ENCODE measurements at places on chromosomes 11 and 22.

DNA sequence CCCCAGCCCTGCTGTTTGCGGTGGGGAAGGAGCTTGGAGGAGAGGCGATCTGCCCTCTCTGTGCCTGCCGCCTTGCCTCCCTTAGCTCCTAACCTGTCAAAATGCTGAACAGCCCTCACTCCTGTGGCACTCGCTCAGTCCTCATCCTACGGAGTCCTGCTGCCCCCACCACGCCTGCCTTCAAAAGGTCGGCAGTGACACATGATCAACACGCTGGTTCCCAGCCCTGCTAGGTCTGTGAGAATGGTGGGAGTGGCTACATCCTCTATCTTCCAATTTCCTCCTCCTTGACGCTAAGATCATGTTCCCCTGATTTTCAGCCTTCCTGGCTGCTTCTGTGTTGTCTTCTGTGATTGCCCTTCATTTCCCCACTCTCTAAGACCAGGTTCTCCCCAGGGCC is 120.2 kb upstream of the TBCEL start:
- DNase-seq = no peak

DNA sequence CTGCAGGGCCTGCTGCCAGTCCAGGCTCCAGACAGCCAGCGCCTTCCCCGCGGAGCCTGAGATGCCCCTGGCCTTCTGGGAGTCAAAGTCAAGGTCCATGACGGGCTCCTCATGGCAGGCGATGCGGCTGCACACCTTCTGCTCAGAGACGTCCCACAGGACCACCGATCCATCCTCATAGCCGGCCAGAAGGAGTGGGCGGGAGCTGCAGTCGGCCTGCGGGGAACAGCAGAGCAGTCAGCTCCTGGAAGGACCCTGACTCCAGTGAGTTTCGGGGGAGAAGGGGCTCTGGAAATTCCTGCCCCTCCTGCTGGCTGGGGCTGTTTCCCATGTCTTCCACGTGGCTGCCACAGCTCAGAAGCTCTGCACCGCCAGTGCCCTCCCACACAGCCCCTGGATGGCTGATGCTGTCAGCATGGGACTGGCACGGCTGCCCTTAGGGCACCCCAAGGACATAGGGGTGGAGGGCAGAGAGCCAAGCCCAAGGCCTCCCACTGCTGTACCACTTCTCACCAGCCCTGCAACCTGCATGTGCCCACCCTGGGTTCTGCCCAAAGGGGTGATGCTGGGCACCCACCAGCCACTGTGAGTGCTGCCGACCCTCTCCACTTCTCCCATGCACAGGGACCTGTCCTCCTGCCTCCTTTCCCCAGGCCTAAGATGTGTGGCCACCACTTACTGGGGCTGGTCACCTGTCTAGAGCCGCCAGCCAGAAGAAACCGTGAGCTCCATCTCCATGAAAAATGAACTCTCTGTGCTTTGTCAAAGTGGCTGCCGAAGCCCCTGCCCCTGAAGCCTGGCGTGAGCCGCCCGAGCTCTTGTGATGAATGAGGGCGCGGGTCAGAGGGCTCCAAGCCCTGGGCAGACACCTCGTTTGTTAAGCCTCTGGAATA is 41.7 kb downstream of the TBX1 start:
- no peak for DNase-seq

- no peak for DNase-seq
Observed at GRCh38 chr11:44241851-44242250, 68.1 kb downstream of the ALX4 start.

- DNase-seq = no peak
Observed at GRCh38 chr11:31601635-31602282, 92.2 kb downstream of the ELP4 start.

- DNase-seq = no peak
Observed at GRCh38 chr22:23833911-23834317, 4.9 kb downstream of the DERL3 start.

- DNase-seq = no peak
Observed at GRCh38 chr11:28318871-28319270, 210.7 kb downstream of the METTL15 start.

DNA sequence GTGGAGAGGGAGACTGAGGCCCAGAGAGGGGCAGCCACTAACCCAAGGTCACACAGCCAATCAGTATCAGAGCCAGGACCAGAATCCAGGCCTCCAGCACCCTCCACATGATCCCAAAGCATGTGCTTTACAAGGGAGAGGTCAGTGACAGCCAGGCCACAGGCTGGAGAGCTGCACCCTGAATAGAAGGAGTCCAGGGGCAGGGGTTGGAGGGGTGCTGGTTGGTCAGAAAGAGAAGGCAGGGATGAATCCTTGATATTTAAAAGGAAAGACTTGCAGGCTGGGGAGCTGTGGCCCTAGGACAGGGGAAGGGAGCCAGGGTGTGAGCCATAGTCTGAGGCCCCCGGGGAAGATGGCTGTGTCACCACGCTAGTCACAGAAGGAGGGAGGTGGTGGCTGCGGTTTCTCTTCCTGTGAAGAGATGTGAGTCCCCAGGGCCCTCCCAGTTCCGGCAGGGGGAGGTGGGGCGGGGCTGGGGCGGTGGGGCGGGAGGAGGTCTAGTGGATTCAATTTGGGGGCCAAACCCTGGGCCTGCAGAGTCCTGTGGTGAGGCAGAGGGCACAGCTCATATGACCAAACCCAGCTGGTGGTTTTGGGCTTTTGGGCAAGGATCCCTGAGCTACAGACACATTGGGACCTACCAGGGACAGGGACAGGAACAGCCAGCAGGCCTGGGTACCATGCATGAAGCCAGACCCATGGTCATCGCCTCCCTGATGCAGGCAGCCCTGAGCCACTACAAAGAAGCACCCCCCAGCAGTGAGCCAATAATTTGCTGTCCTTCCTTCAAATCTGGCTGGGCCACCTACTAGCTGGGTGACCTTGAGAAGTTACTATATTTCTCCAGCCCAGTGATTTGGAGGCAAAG is 14.0 kb downstream of the RAC2 start:
- DNase-seq = no peak

- peak; percentile 55 for DNase-seq
Observed at GRCh38 chr22:28594797-28595462, 84.7 kb downstream of the TTC28 start.

DNA sequence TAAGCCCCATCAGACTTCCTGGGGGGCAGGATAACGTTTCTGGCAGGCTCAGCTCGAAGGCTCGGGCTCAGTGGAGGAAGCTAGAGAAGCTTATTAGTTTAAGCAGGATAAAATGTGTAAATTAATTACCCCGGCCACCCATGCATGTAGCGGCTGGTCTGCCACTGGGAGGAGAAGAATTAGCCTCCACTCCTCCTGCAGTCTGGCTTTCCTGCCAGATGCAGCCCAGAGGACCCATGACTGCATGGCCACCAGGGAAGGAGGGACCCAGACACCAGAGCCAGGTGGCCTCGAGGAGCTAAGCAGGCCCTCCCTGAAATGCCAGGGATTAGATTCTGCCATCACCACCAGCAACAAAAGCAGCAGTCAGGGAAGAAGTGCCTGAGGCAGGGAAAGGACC is 32.3 kb downstream of the TRIM29 start:
- no peak for DNase-seq

DNA sequence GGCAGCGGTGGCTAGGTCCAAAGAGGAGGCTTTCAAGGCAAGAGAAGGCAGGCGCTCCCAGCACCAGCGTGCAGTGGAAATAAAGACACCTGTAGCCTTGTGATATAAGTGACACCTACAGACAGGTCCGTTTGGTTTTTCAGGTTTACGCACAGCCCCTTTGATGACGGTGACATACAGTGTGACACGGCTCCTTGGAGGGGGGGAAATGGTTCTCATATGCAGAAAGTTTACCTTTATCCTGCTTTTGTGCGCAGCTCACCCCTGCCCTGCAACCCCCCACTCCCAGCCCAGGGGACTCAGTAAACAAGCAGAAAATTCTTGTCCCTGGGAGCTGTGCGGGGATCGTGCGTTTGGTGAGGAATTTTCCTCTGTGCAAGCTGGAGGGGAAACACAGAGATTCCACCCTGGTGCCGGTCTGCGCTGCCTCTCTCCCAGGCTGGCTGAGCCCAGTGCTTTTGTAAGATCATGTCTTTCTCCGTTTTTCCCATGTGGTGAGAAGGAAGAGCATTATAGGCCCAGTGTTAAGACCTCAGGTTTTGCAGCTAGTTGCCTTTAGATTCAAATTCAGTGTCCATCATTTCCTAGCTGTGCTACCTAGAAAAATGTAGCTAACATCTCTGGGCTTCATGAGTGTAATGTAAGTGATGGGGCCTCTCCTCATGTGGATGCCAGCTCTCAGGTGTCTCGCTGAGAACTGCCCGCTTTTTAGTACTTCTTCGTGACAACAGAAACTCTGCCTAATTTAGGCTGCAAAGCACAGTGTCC is at the start of gene ELF5:
Gene ELF5, minus strand, starts transcription at position 113 of the 768 bp plus-strand sequence. CDS start 8,045 bp downstream, outside the sequence.
- no peak for DNase-seq

GRCh38 chr11:99988471-99988837 is 698.6 kb upstream of the ARHGAP42 start:
- DNase-seq = no peak

DNA sequence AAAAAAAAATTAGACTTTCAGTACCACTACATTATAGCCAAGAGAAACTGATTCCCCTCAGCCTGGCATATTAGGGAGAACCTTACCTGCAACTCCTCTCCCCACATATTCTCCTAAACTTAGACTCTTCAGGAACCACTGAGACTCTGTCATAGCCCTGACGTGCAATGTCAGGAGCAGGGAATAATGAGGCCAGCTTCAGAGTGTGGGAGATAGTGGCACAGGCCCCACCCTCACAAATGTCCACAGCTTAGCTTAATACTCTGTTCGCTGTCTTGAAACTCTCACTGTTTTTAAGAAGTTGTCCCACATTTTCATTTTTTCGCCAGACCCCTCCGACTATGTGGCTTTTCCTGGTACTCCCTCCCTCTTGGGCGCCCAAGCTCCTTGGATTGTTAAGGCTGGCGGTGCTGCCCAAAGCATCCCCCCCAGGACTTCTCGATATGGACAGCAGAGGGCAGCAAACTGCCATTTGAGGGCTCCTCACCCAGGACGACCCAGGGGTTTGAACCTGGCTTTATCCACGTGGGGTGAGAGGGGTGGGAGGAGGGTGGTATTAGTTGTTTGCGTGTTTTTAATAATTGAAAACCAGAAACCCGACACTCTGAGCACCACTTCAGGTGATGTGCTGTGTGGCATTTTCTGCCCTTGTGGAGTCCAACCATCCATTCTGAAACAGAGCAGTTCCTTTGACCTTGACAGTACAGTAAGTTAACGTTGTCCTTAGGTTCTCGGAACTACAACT is 45.2 kb upstream of the RASSF10 start:
- DNase-seq = peak; percentile 45

DNA sequence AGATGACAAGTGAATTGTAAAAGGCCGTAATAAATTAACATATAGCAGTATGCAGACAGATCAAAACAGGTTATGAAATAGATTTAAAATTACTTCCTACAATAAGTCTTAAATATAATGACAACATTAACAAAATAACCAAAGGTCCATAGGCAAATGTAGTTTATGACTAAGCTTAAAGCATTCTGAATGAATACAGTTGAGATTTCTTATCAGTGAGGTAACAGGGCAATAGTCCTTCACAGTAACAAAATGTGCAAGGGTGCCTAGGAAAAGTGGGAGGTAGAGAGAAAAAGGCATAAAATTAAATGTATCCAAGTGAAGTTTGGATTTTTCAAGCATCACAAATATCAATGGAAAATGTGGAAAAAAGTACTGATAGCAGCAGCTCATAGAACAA is 20.9 kb upstream of the P4HA3 start:
- DNase-seq = no peak

DNA sequence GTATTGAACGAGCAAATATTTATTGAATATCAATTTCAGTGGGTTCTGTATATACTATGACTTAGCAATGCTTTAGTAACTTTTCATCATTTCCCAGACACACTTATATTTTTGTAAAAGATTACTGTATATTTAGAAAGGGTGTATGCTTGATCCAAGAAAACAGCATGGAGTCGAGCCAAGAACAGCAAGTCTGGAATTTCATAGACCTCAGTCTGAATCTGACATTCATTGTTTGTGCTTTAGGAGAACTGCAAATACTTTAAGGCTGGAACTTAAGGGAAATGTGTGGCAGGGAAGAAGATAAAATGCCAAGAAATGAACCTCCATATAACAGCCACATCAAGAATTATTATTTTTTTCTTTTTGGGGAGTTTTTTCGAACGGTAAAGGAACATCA is 1156.8 kb downstream of the LRRC4C start:
- no peak for DNase-seq

GRCh38 chr22:17492247-17492646 is 71.1 kb upstream of the SLC25A18 start:
- DNase-seq = no peak

DNA sequence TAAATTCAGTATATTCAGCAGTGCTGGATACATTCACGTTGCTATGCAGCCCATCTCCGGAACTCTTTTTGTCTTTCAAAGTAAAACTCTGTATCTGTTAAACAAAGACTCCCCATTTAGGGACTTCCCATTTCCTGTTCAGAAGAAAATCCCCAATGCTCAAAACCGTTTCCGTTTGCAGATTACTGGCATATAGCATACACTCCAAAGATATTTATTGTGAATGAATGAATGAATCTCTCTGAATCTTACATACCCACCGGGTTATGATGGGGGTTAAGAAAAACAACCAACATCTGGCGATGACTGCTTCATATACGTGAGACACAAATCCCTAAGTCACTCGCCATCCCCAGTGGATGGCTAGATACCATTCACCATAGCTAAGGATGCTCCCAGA is 1.6 kb downstream of the THY1 start:
- no peak for DNase-seq

- DNase-seq = no peak
Observed at GRCh38 chr11:36288442-36289225, 590 bp downstream of the COMMD9 start.

DNA sequence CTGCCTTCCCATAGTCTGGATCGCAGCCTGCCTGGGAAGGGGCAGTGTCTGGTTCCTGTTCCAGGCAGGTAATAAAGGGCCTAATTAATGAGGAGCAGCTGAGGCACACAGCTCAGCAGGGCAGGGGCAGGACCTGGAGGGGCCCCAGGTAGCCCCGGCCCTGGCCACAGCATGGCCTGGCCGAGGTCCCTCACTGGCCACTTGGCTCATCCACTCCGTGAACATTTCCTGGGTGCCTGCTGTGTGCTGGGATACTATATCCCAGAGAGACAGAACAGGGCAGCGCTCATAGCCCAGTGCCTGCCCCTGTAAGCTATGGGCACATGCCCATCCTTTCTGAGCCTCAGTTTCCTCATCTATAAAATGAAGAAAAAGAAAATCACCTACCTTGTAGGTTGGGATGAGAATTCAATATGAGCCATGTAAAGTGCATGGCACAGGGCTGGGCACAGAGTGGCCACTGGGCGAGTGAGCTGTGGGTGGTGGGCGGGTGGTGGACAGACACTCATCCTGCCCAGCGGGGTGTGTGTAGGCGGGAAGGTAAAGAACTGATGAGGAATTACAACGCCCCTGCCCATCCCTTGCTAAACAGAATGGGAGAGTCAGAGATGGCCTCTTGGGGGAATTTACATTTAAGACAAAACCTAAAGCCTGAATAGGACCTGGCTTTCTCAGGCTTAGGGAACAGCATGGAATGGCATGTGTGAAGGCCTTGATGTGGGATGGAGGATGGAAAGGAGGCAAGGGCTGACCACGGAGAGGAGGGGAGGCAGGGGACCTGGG is 9.2 kb downstream of the MYRF start:
- no peak for DNase-seq

GRCh38 chr11:80321786-80322185 is 881.0 kb upstream of the TENM4 start:
- DNase-seq = no peak

All from NCI-H1694 (cell line).